Activated naive CD4-positive, alpha-beta T cell treated with anti-CD3 and anti-CD28 coated beads, Interleukin-2, amount 10 ng/mL, durations not matched to agents 7 days and 5 days (primary cell): ENCODE measurements at places on chromosomes 6 and 20.

DNA sequence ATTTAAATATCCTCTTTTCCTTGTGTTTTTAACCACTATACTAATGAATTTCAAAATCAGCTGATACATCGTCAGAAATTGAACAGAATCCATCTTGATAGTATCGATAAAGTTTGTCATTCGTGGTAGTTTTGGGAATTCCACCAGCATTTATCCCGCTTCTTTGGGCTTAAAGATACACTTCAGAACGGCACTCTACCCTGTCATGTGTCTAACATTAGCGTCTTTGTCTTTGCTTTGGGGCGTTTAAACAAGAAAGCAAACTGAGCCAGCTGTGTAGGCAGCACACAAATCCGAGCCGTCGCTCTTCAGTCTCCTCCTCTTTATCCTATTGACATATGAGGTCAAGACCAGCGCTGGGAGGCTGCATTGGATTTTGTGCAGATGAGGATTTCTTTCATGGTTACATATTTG is 27.5 kb upstream of the NHSL1 start:
- peaks cover 15% of the 10 kb centered on the region for H3K27me3 ChIP-seq
- no peak overlapping the region for H3K4me3 ChIP-seq
- no peaks in the 10 kb centered on the region for H3K36me3 ChIP-seq
- no peak overlapping the region for H3K27ac ChIP-seq

DNA sequence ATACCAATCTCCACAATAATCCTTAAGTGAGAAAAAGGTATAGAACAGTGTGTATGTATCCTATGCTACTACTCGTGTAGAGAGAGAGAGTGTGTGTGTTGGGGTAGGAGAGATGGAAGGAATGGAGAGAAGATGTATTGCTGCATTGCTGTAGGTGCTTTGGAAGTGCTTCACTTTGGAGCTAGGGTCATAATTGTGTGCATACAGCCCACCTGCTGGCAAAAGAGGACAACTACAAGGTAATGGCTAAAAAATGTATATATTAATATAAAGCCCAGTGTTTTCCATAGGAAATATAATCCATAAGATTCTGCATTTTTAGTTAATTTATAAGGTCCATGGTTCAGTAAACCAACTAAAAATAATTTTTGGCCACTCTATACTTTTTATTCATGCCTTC is 36.1 kb downstream of the SERAC1 start:
- no peaks in the 10 kb centered on the region for H3K4me1 ChIP-seq
- H3K27ac ChIP-seq = no peak overlapping the region
- H3K4me3 ChIP-seq = no peak overlapping the region

DNA sequence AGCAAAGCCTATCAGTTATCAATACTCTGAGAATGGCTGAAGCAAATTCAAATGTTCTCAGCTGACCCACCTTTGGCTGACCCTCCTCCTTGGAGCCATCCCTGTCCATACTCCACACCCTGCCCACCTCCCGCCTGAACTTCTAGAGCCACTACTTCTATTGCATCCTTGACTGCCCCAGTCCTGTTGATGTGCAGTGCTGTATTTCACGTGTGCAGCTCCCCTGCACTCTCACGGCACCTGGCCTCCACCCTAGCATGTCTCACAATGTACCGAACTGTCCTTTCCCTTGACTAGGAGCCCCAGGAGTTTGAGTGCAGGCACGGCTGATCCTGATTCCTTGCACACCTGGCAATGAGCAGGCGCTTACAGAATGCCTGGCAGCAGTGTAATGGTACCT is 7.0 kb downstream of the CPXM1 start:
- no peaks in the 10 kb centered on the region for H3K36me3 ChIP-seq
- no peaks in the 10 kb centered on the region for H3K4me1 ChIP-seq
- H3K27me3 ChIP-seq = peaks cover 49% of the 10 kb centered on the region
- DNase-seq = no peak

DNA sequence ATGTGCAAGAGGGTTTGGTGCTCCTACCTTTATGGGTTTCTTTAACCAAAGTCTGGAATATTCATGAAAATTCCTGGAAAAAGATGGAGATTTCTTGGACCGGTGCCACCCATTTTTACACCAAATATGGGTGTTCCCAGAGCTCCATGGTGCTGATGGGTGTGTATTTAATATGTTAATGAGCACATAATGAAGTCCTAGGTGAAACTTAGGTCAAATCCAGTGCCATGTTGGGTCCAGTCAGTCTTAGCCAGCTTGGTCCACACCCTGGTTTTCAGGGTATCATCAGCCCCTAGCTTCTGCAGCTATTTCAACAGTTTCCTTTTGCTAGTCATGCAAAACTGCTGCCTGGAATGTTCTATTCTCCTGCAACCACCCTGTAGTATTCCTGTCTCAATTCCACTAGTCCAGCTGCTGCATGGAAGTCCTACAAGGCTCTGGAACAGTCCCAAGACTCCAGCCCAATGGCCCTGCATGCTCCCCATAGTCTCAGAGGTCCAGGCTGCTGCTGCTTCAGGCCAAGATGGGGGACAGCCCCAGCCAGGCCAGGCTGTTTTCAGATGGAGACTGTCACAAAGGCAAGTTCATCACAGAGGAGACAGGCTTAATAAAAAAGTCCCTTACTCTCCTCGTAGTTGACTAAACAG is 31.8 kb downstream of the CST9L start:
- H3K4me1 ChIP-seq = no peaks in the 10 kb centered on the region
- no peak overlapping the region for H3K4me3 ChIP-seq
- peaks cover 12% of the 10 kb centered on the region for H3K27me3 ChIP-seq
- H3K27ac ChIP-seq = no peak overlapping the region

- no peak overlapping the region for H3K27ac ChIP-seq
- peaks cover 4% of the 10 kb centered on the region for H3K27me3 ChIP-seq
- H3K4me3 ChIP-seq = no peak overlapping the region
- H3K4me1 ChIP-seq = peaks cover 2% of the 10 kb centered on the region
- no peaks in the 10 kb centered on the region for H3K36me3 ChIP-seq
- DNase-seq = no peak
These were observed 49.3 kb upstream of the ARID1B start for GRCh38 chr6:156727715-156728385.

DNA sequence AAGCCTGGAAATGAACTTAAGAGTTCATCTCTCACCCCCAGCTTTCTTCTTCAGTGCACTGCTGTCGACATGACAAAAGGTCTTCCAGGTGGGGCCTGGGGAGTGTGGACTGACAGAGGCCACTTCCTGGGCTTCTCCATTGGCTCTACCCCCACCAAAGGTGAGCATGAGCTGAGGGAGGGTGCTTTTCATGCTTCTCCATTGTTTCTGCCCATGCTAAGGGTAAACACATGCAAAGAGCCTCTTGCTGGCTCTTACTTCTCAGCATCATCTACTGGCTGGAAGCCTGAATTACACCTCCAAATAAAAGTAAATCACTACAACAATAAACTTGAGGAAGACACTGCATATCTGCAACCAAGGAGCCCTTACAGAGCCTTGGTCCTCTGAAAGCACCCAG is 227.2 kb downstream of the EPM2A start:
- no peaks in the 10 kb centered on the region for H3K4me1 ChIP-seq
- no peak overlapping the region for H3K27ac ChIP-seq
- DNase-seq = no peak
- H3K27me3 ChIP-seq = no peaks in the 10 kb centered on the region
- H3K4me3 ChIP-seq = no peak overlapping the region

DNA sequence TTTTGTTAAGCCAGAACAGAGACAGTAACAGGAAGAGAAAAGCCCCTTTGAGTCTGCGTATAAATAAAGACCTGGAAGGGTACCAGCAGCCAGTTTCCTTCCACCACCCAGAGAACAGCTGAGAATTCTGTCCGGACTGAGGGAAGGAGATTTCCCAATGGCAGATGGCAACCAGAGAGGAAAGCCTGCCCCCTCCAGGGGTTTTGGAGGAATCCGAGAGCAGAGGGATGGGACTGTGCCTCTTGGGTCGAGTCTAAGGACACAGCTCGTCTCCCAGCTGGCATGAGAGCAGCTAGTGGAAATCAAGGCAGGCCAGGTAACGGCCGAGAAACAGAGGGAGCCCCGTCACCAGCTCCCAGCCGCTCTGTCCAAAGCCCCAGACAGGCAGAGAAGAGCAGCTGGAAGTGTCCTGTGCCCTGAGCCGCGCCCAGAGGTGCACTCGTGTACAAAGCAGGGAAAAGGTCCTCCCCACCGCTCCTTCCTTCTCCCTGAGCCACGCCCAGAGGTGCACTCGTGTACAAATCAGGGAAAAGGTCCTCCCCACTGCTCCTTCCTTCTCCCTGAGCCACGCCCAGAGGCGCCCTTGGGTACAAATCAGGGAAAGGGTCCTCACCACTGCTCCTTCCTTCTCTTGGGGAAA is 134.0 kb upstream of the SNX9 start:
- H3K27ac ChIP-seq = no peak overlapping the region
- peaks cover 32% of the 10 kb centered on the region for H3K27me3 ChIP-seq
- no peak overlapping the region for H3K4me3 ChIP-seq
- DNase-seq = no peak
- no peaks in the 10 kb centered on the region for H3K4me1 ChIP-seq
- H3K36me3 ChIP-seq = no peaks in the 10 kb centered on the region

DNA sequence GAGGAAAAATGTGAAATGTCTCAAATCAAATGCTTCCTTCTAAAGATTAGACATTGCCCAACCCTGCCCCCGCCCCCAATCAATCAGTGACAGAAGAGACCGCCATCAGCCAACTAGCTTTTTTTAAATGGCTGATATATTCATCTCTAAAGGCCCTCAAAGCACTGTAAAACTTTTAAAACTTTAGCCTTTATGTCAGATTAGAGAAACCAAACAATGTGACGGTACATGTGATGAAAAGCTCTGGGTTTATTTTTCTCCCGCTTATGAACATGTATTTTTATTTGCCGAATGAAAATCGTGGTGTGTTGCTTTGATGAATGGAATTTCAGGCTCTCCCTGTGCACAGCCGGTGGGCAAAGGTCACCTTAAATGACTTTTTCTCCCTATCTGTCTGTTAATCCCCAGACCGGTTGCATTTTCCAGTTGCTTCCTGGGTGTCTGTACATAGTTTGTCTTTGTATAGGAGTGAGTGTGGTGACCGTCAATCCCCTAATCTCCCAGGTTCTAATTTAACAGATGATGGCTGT is 38.5 kb downstream of the TBC1D7 start:
- DNase-seq = no peak
- H3K27me3 ChIP-seq = no peaks in the 10 kb centered on the region
- no peak overlapping the region for H3K27ac ChIP-seq
- peaks cover 55% of the 10 kb centered on the region for H3K36me3 ChIP-seq

GRCh38 chr6:118893064-118893806 is 717 bp upstream of the ASF1A start:
- peak overlapping the region; percentile 92 for H3K4me3 ChIP-seq
- peak; percentile 68 for DNase-seq
- H3K4me1 ChIP-seq = peaks cover 49% of the 10 kb centered on the region
- H3K27me3 ChIP-seq = no peaks in the 10 kb centered on the region

DNA sequence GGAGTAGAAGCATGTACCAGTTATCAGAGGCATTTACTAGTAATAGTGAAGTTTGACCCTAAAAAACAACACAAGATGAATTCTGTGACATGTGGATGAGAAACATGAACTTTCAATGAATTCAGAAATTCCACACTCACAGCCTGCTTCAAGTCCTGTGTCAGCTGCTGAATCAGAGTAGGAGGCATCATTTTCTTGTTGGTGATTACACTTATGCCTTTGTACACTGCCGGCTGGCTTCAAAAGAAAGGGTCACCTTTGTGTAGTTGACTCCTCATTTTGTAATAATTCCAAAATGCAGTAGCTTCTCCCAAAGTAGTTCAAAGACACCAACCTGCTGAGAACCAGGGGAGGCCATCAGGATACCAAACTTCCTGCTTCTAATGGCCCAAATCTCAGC is 165.5 kb downstream of the BACH2 start:
- H3K36me3 ChIP-seq = peaks cover 38% of the 10 kb centered on the region
- H3K4me1 ChIP-seq = peaks cover 53% of the 10 kb centered on the region
- H3K27me3 ChIP-seq = no peaks in the 10 kb centered on the region
- H3K27ac ChIP-seq = no peak overlapping the region

GRCh38 chr6:154622618-154623336 is 110.4 kb upstream of the SCAF8 start:
- no peaks in the 10 kb centered on the region for H3K36me3 ChIP-seq
- no peaks in the 10 kb centered on the region for H3K4me1 ChIP-seq
- no peak for DNase-seq
- no peak overlapping the region for H3K4me3 ChIP-seq
- H3K27me3 ChIP-seq = no peaks in the 10 kb centered on the region

DNA sequence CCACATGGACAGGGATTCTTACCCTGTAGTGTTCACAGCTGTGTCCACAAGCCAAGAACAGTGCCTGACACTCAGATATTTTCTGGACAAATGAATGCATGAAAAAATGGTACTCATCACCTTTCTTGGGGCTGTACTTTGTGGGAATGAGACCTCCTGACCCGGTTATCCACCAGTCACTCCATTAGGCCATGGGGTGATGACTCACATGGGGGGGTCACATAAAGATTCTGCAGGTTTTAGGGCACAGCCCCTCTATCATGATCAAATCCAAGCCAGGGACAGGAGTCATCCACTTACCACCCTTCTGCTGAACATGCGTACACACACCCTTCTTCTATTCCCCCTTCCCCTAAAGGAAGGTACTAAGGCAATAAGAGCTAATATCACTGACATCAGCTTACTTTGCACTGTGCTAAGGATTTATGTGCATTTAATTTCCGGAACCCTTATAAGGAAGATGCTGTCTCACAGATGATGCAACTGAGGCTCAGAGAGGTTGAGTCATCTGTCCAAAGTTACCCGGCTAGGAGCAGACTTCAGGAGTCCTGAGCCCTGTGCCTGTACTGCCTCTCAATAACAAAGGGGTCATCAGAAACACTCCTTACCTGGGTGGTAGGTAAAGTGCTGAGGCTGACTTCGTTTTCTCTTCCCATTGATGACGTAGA is 107.8 kb downstream of the NFATC2 start:
- DNase-seq = no peak
- peaks cover 37% of the 10 kb centered on the region for H3K4me1 ChIP-seq
- no peak overlapping the region for H3K27ac ChIP-seq
- peaks cover 63% of the 10 kb centered on the region for H3K36me3 ChIP-seq
- no peaks in the 10 kb centered on the region for H3K27me3 ChIP-seq
- no peak overlapping the region for H3K4me3 ChIP-seq

DNA sequence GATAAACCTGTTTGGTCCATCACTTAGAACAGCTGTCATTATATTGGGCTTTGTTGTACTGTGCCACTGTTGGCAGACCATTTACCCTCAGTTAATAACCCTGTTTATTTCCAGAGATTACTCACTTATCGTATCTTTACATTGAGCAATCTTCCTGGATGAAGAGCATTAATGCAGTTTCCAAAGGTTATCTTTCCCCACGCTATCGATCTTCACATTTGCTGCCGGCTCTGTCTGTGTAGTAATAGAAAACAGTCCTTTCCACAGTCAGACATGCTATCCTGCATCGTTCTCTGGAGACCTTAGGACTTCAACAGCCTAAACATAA is 27.4 kb downstream of the GHRH start:
- no peak overlapping the region for H3K27ac ChIP-seq
- no peak overlapping the region for H3K4me3 ChIP-seq
- no peak for DNase-seq
- no peaks in the 10 kb centered on the region for H3K27me3 ChIP-seq

DNA sequence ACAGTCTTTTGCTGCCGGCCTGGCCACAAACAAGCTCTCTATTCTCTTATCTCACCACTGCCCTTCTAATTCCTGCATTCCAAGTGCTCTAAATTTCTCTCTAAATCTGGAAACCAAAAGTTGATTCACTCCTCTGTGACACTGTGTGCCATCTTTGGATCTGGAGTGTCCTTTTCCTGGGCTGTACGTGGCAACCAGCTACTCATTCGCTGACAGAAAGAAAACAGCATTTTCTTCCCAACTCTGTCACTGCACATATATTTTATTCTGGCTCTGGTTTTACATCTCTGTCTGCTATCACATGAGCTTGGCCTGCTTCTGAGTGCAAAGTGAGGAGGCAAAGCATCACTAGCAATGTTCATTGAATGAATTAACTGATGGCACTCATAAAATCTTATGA is 397.2 kb upstream of the MAP3K7 start:
- H3K4me3 ChIP-seq = no peak overlapping the region
- H3K4me1 ChIP-seq = no peaks in the 10 kb centered on the region
- no peaks in the 10 kb centered on the region for H3K27me3 ChIP-seq
- no peak for DNase-seq
